Fibroblast of lung (primary cell): ENCODE measurements at places on chromosomes 2 and 18.

DNA sequence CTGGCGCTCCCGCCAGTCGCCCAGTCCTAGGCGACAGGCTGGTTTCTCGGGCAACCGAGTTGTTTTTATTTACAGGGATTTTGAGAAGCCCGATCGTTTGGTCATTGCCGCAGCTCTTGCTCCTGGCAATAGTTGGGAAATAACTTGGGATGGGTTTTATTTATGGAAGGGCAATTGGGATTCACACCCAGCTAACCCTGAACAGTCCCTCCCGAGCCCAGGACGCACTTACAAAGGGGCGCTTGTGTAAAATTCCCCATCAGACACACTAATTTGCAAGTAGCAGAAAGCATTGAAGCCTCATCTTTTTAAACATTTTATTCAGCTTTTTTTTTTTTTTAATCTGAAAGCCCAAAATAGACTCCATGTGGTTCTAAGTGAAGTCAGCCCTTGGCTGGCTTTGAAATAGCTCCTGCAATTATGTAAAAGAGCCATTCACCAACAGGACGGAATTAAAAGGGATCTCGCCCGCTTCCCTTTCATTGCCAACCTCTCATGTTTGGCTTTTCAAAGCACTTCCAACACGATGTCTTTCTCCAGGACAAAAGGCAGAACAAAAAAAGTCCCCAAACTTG is 3.6 kb upstream of the GBX2 start:
- no peak for DNase-seq

DNA sequence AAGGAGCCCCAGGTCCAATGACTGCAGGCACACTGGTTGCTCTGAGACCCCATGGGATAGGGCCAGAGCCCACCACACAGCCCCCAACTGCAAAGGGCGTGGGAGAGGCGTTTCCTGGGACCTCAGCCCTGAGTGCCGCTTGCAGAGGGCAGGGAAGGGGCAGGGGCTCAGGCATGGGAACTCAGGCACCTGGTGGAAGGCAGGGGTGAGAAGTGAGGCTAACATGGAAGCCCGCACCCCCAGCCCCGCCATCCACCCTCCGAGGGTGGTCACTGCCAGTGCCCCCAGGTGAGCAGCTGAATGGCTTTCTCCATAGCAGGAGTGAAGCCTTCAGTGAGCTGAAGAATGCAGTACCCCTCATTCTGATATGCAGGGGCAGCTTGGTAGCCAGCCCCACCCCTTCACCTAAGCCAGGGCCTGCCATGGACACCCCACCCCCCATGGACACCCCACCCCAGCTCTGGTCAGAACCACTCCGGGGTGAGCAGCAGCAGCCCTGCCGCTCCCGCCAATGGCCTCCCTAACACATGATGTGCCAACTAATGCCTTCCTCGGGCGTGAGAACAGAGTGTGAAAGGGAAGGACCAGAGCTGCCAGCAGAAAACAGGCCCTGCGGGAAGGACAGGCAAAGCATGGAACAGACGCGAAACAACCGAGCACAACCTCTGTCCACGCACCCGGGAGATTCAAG is 6.6 kb downstream of the KIF1A start:
- DNase-seq = no peak

DNA sequence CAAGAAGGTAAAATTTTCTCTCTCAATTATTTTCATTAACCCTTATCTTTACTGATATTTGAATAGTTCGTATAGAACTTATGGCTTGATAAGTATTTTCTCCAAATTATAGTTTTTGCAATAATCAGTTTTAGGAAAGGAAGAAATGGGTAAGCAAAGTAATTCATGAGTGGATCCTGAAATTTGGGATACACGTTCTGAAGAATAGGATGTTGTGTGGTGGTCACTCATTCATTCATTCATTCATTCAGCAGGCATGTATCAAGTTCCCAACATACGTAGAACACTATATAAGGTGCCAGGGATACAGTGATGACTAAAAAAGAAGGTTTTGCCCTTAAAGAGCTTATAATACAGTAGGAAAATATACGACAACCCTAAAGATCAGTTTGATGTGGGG is 95.4 kb downstream of the PTRHD1 start:
- no peak for DNase-seq

- no peak for DNase-seq
These were observed 43.9 kb downstream of the CROCC2 start for GRCh38 chr2:240949791-240950705.

DNA sequence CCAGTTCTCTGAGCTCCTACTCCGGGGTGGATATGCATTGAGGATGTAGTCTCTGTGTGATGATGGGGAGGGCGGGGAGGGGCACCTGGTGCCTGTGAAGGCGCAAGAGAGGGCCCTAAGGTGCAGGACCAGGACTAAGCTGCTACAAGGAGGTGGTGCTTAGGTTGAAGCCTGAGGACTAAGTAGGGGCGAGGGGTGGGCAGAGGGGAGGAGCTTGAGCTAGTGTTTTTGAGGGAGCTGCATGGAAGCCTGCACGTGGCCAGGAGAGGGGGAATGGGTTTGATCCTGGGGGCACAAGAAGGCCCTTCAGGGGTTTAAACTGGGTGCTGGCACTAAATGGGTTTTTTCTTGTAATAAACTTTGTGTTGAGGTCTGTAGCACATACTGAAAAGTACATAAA is 105.0 kb downstream of the UGGT1 start:
- DNase-seq = no peak

DNA sequence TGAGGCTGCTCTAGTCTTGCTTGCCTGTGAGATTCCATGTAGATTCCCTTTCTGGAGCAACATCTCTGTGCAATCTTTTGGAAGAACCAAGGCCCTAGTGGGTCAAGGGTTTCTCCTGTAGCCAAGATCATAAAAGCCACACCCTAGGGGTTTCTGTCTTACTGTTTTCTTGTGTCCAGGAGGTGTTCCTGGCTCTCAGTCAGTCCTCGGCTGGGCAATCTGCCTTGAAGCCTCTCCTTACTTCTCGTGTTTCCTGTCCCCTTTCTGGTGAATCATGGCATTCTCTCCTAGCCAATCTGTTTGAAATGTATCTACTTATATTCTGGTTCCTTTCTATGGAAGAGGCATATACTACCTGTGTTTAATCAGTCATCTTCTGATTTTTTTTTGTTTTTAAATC is 484.8 kb upstream of the UBE2E3 start:
- peak; percentile 51 for DNase-seq

DNA sequence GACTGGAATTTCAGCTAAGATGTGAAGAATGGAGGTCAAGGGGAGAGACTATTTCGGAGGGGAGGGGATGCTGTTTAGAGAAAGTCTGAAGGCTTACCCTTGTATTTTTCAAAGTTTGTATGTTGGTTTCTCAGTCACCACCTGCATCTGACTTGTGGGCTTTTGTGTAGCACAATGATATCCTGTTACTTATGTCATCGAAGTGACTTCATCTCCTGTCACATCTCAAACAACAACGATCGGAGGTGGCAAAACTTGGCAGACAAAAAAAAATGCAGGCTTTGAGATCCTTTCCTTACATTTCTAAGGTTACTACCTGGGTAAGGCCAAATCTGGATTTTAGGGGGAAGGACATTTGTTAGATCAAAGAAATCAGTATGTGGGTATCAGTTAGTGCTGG is 11.7 kb upstream of the CXCR4 start:
- no peak for DNase-seq

DNA sequence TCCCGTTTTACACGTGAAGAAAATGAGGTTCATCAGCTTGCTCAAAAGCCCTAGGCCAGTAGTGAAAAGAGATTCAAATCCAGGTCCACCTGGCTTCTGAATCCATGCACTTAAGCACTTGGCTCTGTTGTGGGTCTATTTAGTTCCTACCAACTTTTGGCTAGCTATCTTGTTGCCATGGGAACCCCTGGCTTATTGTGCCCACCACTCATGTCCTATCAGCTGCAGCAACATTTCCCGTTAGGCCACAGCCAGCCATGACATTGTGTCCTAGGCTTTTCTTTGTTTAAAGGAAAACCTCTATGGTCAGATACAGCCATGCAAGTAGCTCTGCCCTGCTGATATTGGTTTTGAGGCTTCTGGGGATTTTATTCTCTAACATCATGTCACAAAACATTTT is 49.8 kb downstream of the PLEK start:
- no peak for DNase-seq

DNA sequence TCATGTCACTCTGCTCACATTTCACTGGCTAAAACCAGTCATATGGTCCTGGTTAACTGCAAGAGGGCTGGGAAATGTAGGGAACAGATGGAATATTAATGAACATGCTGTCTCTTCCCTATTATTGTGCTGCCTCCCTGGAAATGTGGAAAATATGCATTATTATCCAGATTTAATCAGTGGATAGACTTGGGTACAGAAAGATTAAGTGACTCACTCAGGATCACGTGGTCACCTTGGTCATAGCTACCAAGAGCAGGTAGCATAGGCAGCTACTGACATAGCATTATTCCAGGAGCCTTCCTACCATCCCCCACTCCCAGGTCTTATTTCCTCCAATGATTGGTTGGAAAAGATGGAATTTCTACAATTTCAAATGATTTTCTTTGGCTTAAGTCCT is 141.1 kb downstream of the HRH4 start:
- no peak for DNase-seq

DNA sequence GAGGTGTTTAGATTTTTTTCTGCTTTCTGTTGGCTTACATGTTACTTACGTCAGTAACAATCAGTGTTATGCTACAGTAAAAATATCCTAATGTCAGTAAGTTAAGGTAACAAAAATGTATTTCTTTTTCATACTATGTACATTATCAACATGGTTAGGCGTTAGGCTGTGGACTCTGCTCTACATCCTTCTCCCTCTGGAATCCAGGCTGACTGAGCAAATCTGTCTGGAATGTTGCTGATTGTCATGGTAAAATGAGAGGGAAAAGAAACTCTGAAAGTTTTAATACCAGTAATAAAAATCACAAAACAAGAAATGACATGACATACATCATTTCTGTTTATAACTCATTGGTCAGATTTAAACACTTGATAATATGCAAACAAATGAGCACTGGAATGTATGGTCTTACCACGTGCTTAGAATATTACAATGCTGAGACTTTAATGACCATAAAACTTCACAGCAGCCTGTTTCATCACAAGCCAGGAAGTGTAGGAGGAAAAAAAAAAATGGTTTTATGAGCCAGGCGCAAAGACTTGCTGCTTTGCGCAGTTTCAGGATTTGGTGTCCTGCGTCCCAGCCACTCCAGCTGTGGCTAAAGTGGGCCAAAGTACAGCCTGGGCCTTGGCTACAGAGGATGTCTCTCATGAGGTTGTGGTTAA is 252.4 kb downstream of the FSIP2 start:
- DNase-seq = peak; percentile 53

DNA sequence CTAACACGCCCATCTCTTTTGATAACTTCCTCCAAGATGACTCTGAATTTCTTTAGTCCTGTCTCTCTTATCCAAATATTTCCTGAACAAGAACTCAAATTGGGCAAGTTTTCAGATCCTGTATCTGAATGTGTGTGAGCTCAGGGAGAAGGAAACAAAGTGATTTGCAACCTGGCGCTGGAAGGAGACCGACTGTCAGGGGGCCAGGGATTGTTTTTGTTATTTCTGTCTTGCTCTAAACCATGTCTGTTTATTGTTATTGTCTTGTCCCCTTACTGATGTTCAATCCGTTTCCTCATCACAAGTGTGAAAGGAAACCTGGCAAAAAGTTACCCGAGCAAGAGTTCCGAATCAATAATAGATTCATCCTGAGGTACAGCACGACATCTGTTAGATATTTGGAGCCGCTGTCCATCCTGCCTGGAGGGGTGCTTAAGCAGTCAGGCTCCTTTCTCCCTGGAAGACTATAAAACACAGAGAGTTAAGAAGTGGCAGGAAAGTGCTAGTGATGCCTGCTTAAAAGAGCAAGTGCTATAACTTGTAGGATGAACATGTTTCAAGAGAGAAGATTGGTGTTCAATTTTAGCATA is 132.5 kb upstream of the OSR1 start:
- no peak for DNase-seq

DNA sequence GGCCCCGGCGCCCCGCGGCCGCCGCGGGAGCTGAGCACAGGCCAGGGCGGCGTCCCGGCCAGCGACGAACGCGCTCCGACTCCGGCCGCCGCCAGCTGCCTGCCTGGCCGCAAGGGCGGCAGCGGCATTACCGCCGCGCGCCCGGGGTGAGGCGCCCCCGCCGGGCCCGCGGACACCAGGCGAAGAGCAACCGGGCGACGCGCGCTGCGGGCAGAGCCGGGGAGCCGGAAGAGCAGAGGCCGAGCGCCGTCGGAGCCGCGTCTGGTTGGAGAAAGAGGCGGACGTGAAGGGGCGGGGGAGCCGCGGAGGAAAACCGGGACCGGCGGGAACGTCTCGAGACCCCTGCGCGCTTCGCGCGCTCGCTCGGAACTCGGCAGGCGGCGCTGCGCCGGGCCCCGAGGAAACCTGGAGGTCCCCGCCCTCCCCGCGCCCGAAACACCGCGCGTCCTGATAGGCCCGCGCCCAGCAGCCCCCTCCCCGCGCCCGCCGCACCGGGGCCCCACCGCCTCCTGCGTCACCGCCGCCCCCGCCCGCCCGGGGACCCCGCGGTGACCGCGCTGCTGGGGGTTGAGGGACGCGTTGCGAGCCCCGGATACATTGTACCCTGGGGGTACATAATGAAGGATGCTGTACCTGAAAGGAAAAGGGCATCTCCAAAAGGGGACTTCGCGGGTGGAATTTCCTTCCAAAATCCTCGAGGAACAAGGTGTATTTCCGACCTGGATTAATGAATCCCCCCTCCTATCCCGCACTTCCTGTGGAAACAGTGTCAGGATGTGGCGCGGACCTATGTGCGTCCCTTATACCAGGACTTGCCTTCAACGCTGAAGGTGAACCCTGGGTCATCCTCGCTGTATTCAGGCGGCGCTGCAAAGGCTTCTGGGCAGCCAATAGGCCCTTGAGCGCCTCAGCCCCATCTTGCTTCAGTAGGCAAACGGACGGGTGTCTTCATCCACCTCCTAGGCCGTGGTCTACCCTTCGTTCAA is 1.0 kb upstream of the B4GALT6 start:
- DNase-seq = peak; percentile 80

- DNase-seq = peak; percentile 82
These were observed 27.5 kb downstream of the SIX2 start for GRCh38 chr2:44981714-44982108.

DNA sequence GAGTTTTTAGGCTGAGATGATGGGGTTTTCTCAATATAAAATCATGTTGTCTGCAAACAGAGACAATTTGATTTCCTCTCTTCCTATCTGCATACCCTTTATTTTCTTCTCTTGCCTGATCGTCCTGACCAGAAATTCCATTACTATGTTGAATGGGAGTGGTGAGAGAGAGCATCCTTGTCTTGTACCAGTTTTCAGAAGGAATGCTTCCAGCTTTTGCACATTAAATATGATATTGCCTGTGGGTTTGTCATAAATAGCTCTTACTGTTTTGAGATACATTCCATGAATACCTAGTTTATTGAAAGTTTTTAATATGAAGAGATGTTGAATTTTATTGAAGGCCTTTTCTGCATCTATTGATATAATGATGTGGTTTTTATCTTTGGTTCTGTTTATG is 181.8 kb downstream of the GBX2 start:
- DNase-seq = no peak

GRCh38 chr2:24228470-24228869 is 53.6 kb downstream of the FAM228A start:
- no peak for DNase-seq
